ENCODE measurements at places on chromosomes 3 and 15.

- DNase-seq: peak; percentile 81
These were observed 71.3 kb downstream of the DHX36 start for GRCh38 chr3:154252759-154253638.

DNA sequence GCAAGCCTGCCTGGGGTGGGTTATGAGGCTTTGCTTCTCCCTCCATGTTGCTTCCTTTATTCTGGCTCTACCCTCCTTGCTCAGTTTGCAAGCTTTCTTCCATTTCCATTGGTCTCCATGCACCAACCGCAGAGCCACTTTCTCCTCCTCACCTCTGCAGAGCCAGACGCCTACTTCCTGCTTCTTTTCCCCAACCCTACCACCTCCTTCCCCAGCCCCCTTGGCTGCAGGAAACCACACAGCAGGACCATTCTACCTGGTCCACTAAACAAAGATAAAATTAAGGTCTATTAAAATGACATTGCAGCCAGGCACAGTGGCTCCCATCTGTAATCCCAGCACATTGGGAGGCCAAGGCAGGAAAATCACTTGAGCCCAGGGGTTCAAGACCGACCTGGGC, 10.0 kb upstream of the CAV3 start:
- no peak for DNase-seq

GRCh38 chr3:6770397-6770690, 90.6 kb upstream of the GRM7 start:
- no peak for DNase-seq

GRCh38 chr3:71393093-71393492, 190.4 kb downstream of the FOXP1 start:
- DNase-seq: peak; percentile 12

- DNase-seq: peak; percentile 55
These were observed 29.6 kb upstream of the RPL32 start for GRCh38 chr3:12870942-12871341.

- DNase-seq: no peak
These were observed 17.6 kb upstream of the SLC4A7 start for GRCh38 chr3:27501759-27502158.

DNA sequence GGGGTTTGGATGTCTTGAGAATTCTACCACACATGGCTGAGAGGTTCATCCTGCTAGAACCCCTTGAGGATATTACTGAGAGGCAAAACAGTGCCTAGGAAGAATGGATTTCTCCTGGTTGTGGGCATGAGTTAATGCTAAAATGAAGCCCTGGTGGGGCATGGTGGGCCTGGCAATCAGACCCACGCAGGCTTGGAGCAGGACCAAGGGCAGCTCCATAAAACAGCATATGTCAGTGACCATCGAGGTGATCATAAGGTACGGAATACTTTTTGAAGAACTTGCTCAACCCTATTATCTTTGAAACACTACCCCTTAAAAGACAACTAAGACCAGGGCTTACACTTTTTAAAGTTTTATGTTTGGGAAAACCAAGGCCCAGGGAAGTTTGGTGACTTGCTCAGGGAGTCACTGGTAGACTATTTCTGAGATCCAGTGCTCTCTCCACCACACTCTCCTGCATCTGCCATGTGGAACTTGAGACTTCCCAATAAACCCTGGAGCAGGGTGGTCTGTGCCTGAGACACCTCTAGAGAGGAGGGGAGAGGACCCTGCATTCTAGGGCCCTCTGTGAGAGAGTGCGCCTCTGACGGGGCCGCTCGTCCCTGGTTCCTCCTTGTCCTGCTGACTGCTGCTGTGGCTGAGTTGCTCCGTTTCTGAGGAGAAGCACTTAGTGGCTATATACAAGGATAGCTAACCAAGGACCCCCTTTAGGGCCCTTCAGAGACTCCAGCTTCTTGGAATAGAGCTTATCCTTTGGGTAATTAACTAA, 28.0 kb upstream of the TIMP4 start:
- no peak for DNase-seq

GRCh38 chr15:88705769-88706165, 67.0 kb downstream of the ISG20 start:
- DNase-seq: no peak

GRCh38 chr3:32460031-32460749, 42.5 kb downstream of the CMTM6 start:
- no peak for DNase-seq

DNA sequence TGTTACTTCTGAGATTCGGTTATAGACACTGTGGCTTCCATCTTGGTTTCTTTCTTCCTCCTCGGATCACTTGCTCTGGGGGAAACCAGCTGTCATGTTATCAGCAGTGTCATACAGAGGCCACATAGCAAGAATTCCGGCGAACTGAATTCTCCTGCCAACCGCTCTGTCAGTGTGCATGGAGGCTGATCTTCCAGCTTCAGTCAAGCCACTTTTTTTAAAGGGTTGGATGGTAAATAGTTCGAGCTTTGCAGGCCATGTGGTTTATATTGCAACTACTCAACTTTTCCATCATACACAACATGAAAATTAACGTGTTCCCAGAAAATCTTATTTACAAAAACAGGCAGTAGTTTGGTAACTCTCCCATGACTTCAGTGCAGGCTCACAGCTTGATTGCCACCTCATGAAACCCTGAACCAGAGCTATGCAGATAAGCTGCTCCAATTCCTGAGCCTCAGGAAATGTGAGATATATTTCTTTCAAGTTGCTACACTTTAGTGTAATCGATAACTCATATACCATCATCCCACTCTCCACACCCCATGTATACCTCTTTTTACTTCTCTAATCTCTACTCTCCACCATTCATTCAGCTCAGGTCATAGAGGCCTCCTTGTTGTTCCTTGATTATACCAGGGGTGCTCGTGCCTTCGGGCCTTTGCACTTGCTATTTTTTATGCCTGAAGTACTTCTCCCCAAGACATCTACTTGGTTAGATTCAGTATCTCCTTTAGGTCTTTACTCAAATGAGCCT, 7.2 kb downstream of the RPL22L1 start:
- peak; percentile 58 for DNase-seq

GRCh38 chr3:69323941-69324340, 61.9 kb downstream of the FRMD4B start:
- DNase-seq: no peak

- no peak for DNase-seq
These were observed 127.5 kb downstream of the OSBPL10 start for GRCh38 chr3:31853580-31853979.

DNA sequence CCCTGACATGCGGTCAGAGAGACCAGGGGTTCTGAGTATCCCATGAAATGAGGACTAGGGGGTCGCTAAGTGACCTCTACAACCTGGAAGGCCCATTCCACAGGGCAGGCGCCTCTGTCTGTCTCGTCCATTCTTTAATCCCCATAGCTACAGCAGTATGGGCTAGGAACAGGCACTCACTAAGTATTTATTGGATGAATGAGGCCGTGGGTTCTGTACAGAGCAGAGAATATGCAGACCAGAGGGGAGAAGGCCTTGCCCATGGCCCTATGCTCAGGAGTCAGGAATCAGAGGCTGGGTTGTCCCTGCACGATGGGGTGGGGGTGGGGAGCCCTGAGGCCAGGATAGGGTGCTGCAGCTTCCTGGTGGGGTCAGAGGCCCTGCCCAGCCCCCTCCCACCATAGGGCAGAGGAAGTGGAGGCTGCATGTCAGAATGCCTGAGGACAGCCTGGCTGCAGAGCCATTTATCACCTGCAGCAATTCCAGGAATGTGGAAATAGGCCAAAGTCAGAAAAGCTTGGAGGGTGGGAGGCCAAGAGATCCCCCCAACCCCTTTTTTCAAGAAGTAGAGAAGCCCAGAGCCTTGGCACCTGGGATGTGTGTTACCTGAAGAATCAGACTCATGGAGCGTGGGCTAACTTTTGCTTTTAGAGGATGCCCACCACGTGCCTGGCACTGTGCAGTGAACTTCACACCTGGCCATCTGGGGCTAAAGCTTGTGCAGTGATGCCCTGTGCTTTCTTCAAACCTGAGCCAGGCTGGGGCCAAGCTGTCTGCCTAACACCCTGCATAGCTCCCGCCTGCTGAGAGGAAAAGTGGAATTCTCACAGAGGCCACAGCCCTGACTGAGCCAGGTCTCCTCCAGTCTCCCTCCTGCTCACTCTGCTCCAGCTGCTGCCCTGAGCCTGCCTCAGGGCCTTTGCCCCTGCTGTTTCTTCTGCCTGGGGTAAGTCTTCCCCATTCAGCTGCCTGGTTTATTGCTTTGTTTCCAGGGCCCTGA, 109.4 kb downstream of the WNT7A start:
- no peak for DNase-seq

DNA sequence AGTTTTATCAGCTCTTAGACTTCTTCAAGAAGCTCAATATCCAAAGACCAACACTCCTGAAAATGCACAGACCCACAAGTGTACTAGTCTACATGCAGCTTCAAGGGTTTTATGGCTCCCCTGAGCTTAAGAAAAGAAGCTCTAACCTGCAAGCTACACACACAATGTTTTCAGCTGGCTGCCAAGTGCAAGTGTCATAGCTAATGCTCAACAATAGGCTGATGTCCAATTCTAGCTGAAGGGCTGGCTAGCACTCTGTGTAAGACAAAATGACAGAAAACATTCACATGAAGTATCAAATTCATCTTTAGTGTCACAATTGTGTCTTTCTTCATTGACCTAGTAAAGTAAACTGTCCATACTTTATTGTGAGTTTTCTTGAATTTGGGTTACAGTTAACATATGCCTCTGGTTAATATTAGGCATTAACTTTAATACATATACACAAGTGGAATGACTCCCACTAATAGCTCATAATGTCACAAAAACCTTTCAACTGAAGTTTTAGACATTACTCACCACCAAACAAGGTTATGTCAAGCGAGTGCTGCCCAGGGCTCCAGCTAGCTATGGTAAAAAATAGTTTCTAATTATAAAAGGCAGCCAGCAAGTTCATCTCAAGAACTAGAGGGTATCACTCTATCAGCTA, 15.1 kb downstream of the ABI3BP start:
- peak; percentile 73 for DNase-seq

DNA sequence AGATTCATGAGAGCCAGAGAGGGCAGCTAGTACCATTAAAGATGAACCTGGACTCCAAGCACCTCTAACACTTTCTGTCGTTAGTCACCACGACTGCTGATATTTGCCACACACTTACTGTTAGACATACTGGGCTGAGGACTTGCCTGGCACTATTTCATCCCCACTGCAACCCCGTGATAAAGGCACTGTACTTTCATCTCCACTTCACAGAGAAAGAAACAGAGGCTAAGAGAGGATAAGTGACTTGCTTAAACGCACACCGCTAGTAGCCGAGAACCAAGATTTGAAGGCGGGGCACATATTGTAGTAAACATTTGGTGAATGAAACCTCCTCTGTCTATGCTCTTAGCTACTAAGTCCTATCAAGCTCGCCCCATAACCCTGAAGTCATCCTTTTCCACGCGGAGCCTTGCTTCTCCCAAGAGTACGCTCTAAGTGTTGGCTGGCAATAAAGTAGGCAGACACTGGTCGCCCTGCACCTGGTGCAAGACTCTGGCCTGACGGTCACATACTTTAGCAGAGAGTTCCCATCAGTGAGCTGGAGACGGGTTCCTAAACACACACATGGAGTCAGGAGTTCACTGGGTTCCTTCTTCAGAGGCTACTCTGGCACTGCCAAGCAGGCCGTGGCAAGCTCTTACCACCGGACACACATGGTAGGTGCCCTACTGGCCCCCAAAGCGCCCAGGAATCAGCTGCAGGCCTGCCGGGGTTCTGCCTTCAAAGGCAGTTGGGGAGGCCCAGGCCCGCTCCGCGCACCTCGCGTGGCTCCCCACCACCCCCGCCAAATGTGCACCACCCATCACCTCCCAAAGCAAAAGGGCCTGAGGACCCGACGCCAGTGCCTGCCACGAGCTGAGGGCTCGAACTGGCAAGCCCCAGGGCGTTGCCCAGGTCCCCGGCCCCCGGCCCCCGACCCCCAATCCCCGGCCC, 951 bp downstream of the POMGNT2 start:
- peak; percentile 3 for DNase-seq

DNA sequence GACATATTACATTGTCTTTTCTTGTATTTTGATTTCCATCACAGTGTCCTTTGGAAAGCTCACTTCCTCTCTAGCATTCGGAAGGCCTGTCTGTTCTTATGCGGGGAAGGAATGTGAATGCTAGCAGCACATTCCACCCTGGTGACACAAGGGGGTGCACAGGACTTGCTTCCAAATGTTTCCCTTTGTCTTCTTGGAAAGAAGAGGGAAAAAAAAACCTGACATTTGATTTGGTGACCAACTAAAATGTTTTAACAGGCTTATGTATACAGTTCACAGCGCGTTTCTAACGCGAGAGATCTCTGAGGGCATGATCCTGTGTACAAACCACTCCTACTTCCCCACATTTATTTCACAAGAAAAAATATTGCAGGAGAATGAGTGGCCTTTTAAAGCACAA, 107.6 kb upstream of the FXR1 start:
- DNase-seq: peak; percentile 30

- no peak for DNase-seq
These were observed 73.1 kb upstream of the TERB2 start for GRCh38 chr15:44883199-44883877.

DNA sequence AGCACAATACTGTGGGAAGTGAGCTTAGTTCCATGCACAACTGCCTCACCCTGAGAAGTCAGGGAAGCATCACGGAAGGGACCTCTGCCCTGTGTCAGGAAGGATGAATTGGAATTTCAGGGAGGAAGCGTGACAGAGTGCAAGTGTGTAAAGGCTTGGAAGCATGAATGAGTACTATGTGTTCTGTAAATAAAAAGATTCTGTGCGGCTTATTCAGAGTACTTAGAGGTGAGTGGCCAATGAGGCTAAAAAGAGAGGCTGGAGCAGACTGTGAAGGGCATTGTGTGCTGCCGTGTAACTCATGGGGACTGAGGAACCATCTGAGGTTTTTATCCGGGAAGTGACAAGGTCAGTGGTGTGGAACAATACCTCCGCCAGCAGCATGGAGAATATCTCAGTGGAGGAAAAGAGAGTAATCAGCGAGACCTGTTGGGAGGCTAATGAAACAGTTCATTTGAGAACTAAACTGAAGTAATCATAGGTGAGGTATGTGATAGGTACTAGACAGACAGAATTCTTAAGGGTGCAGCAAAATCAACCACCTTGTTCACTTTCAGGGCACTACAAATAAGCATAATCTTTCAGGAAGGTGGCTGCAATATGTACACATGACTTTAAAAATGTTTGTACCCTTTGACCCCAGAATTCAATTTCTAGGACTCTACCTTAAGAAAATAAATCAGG, 64.9 kb upstream of the SPRED1 start:
- DNase-seq: no peak

DNA sequence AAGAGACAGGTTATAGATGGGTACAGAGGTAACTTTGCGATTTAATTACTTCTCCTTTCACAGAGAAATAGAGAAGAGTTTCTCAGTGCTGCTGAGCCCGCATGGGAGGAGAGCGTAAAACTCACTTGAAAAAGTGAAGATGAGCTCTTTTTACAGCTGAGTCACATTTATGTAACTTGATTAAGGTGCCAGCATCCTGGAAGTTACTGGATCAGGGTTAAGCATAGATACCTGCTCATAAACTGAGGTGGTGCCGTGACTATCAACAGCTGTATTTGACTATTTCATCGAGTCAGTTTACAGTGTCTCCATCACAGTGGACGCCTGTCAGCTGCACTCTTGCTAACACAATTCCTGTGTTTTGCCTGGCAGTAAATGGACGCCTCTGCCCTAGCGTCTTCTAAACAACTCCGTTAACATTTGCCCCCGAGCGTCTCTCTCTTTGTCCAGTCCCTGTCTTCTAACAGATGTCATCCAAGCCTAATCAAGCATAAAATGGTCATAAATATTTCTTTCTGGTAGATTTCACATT, 414.6 kb downstream of the FOXP1 start:
- no peak for DNase-seq

- no peak for DNase-seq
These were observed 45.1 kb upstream of the BFSP2 start for GRCh38 chr3:133354721-133355120.
